ENCODE measurements at places on chromosomes 2 and 18.

DNA sequence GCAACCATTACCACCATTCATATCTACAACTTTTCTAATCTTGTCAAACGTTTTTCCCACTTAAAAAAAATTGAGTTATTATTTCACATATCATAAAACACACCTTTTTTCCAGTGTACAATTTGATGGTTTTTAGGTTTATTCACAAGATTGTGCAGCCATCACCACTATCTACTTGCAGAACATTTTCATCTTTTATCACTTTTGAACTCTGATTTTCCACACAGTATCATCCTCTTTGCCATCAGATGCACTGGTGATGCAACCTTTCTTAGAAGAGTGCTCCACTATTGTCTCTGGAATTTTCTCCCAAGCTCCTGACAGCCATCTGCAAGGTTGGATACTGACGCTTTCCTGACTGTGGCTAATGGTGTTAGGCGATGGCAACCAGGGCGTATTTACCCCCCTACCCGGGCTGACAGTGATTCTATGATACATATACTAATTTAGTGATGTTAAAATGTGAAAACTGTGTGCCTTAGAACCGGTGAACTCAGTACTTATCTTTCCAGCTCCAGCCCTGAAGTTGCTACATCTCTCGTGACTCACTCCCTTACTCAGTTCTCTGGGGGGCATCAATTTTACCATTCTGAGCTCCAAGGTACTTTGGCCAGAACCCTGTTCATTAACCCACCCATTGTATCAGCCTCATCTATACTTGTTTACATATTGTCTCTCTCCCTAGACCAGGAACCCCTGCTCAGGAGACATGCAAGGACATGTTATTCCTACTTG, 105.4 kb upstream of the SPRED2 start:
- no peak for DNase-seq

DNA sequence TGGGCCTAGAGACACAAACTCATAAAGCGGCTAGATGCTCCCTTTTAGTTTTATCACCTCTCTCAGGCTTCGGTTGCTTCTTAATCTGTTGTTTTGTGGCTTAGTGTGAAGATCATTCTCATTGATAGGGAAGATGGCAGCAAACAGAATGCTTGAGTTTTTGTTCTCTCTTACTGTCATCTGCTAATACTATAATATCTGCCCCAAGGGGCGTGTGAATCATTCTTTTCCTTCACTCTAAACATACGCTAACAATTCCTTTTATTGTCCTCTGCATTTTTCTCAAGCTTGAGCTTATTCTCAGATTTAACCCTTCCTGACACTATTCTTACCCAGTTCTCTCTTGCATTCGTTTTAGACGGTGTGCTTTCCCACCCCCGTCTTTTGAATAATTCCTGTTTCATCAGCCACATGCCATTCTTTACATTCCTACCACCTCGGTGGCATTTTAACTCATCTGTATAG, 323.9 kb upstream of the NRP2 start:
- DNase-seq, result no peak

GRCh38 chr2:110113961-110114591, 1.5 kb downstream of the MALL start:
- DNase-seq, result no peak

DNA sequence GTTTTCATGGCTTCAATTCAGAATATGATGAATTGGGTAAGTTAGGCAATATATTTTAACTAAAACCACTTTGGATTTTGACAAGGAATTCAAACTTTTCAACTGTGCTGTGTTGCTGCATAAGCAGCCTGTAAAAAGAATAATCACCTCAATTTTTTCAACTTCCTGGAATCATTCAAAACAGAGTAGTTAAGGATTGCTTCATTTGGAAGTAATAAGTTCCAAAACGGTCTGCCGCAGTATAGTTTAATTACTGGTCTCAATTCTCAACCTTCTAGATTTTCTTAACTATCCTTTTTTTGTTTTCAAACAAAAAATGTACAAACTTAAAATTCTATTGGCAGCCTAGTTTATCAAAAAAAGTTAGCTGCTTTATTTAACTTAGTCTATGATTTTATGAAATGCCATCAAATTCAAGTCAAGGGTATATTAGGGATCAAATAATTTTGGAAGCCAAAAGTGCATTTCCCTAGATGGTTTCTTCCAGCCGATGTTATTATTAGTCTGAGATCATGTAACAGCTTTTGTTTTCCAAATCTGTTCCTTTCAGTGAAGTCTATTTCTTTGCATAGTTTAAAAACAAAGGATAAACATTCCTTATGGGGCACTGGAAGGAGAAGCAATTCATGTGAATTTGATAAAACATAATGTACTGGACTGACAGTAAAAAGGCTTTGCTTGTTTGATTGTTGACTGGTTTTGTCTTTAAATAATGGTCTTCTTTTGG, 76.1 kb upstream of the ETAA1 start:
- DNase-seq, result no peak

DNA sequence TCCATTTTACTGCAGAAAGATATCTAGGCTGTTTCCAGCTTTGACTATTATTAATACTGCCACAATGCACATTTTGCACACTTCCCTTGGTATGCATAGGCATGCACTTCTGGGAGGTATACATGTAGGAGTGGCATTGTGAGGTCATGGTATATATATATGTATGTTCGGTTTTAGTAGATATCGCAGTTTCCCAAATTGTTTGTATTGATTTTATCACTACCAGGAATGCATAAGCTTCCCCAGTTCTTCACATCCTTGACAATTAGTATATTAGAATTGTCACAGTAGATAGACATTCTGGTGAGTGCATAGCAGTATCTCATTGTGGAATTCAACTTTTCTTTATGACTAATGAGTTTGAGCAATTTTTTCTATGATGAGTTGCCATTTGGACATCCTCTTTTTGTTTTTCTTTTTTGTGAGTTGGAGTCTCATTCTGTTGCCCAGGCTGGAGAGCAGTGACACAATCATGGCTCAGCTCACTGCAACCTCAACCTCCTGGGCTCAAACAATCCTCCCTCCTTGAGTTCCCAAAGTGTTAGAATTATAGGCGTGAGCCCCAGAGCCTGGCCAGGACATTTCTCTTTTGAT, 4.2 kb upstream of the GRB14 start:
- DNase-seq, result no peak

- DNase-seq, result no peak
These were observed 60.0 kb downstream of the ZEB2 start for GRCh38 chr2:144459937-144460336.

DNA sequence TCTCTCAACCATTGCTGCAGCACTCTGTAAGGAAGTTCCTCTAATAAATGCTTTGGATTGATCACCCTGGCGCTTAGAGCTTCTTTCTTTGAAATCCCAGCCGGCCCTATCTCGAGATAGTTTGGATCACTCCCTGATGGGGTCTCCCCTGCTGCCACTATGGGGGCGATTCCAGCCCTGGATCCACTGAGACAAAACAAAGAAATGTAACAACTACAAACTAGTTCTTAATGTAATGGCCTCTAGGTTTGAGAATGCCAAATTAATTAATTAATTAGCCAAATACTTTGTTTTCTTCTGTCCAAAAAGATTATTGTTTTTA, 15.2 kb downstream of the SRSF7 start:
- DNase-seq, result no peak

DNA sequence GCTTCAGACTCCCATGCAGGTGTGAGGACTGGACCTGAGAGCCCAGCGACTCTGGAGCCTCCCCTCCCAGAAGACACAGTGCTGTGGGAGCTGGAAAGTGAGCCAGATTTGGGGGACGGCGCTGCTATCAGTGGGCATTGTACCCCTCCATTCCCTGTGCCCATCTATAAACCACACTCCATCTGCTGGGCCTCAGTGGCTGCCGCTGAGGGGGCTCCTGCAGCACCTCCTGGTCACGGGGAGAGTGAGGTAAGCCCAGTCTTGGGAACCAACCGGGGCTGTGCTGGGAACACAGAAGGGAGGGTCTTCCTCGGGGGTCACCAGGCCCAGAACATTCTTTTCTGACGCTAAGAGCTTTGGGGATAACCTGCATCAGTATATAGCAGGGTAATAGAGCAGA, 9.5 kb downstream of the PSD4 start:
- no peak for DNase-seq

DNA sequence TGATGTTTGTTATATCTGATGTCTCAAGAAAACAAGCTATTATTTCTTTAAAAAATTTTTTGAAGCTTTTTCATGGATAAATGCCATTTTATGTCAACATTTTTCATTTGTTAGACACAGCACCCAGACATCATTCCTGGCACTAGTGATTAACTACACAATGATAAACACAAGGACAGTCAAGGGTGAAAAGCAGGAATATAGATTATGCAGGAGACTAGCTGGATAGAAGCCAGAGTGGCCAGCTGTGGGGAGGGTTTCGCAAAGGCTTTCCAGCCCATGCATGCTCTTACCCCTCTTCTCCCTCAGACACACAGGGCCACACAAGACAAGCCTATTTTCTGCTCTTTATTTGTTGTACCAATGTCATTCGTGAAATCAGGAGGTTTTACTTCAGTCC, 127.1 kb upstream of the TTC39C start:
- no peak for DNase-seq

GRCh38 chr2:165757906-165758675, 36.0 kb downstream of the GALNT3 start:
- no peak for DNase-seq

DNA sequence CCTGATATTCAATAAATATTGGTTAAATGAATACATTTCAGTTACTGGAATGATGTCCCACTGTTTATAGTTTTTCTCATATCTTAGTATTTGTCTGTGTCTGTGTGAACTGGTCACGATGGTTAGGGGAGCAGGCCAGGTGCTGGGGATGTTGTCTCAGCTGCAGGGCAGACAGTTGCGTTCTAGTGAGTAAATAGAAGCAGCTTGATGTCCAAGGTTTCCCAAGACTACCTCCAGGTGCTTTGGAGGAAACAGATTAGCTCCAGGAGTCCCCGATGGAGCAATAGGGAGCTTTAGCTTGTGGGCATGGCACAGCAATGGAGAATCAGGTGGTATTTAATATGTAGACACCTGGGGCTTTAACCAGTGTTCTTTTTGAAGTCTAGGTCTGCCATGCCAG, 75.5 kb downstream of the GULP1 start:
- no peak for DNase-seq

GRCh38 chr2:16746833-16747232, 81.2 kb upstream of the CYRIA start:
- no peak for DNase-seq

DNA sequence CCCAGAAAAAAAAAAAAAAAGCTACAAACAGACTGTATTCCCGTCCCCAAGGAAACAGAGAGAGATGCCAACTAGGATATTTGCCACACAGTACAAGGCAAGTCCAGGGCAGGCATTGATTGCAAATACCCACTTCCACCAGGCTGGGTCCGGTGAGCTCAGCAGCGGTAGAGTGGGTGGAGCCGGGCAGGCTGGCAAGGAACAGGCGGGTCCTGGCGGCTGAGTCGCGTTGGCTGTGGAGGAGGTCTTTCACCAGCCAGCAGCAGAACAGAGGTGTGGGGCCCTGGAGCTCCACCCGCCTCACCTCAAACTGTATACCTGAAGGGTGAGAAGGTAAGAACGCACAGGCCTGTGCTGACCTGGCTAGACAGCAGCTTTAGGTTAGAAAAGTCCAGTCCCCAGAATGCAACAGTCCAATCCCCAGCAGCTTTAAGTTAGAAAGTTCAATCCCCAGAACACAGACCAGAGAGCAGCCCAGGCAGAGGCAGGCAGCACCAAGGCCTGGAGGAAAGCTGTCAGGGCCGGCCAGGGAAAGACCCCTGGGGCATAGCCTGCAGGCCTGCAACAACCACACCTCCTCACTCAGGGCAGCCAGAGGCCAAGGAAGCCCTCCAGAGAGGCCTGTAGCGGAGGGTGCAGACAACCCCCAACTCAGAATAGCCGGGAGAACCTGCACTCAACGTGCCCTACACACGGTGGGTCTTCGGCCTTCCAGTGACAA, 21.9 kb upstream of the MTERF4 start:
- DNase-seq, result no peak

- no peak for DNase-seq
These were observed 364.1 kb downstream of the SS18 start for GRCh38 chr18:25726298-25726697.

DNA sequence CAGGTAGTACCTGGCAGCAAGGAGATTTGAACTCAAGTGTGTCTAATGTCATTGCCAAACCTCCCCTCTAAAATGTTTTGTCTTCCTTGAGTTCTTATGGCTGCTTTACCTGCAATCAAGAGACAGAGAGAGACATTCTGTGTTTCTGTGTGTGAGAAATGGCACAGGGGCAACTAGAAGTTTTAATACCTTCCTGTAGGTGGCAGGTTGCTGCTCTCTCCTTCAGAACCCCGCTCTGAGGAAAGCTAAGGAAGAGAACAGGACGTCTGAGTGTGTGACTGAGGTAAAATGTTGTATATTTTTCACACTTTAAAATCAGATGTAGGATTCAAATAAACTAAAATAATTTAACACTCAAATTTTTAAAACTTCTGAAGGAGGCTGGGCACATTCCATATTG, 19.2 kb downstream of the DTNA start:
- no peak for DNase-seq

DNA sequence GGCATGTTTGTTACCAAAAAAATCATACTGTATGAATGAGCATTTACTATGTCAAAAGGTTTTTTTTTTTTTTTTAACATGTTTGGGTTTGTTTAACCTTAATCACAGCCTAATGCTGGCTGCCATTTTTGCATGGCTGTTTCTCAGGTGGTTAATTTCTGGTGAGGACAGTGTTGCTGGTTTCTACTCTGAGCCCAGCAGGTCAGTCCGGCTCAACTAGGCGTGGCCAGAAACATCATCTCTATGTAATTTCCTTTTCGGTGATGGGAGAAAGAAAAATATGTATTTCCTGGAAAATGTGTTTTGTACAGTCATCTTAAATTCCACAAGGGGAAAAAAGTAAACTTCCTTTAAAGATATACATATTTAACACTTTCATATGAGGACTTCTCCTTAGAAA, 24.9 kb upstream of the BZW1 start:
- DNase-seq, result no peak

DNA sequence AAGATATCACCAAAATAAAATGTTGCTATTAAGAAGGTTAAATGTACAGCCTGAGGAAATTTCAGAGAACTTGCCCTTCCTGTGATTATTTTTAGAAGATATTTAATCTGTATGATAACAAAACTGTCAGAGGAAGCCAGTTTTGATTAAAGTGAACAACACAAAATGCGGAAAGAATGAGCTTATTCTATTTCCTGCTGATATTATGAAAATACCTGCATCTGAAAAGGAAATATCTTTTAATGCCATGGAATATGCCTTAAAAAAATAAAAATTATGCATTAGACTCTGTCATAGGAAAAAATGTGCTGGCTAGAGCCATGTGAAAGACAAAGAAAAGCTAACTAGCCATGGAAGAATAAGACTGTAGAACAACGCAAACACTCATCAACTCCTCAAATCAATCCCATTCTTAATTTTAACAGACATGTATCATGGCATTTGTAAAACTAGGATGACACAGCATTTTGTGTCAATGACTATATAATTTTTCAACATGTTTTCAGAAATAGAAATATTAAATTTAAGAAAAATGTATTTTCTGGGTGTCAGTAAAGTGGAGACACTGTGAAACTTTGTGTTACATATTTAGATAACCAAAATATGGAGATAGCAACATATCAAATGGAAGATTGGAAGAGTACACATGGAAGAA, 1768.2 kb downstream of the SUCLG1 start:
- DNase-seq, result no peak
